Fibroblast of pulmonary artery (primary cell): ENCODE measurements at places on chromosomes 7 and 10.

GRCh38 chr10:120806081-120806480 is 45.1 kb upstream of the WDR11 start:
- DNase-seq, result no peak

DNA sequence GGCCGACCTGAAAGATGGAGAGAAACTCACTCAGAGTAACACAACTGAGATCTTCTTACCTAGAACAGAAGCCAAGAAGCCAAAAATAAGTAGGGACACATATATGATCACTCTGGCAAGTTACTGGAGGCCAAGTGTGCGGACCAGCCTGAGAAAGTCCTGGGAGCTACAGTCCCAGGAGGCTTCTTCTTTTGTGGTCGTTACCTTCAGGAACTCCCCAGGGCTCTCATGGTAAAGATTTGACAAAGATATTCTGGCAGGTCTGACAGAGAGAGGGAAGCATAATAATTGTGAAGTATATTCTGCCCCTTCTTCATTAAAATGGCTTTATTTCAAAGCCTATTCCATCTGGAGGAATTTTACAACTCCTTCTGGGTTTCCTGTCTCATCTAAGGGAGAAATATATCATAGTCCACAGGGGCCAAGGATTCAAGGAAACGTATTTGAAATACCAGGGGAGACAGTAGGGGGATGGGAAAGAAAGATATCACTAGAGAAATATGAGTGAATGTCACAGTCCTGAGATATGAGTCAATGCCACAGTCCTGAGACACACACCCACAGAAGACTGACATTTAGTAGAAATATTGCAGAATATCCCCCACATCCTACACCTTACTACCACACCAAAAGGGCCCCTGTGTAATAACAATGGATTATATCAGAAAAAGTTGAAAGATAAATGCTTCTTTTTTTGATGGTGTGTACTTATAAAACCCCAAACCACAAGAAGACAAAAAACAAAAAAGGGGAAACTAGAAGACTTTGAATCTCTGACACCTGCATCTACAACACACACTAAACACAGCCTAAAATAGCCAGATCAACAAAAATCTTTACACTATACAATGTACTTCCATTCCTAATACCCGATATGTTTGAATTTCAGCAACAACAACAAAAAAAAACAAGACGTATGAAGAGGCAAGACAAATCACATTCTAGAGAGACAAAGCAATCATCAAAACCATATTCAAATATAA is 594.2 kb upstream of the NRG3 start:
- no peak for DNase-seq

GRCh38 chr10:73950155-73950948 is 39.4 kb downstream of the PLAU start:
- DNase-seq, result no peak

DNA sequence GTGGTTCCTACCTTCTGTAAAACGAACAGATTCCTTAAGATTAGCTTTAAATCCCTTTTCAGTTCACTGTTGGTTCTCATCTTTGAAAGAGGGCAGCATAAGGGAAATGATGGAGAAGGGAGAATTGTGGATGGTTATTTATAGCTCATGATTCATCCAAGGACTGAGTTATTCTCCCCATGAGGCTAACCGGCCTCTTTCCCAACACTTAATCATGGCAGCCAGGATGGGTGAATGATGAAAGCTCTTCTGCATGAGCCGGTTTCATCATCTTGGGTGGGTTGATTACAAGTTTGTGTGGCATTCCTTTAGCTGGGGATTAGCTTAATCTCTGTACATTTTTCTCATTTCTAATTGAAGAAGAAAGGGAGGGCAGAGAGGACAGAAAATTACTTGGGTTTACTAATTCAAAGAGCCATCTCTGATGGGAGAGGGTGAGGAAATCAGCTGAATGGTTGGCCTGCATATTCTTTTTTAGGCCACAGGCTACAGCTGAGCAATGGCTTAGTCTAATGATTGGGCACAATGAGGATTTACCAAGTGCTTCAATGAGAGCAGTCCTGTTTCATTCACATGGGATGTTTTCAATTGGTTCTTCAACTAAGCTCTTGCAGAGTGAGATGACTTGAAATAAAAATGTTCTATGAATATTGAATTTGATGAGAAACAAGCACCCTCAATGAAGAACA is 250.0 kb downstream of the BMPER start:
- DNase-seq, result peak; percentile 97

- no peak for DNase-seq
Observed at GRCh38 chr10:47450442-47450841, 33.5 kb downstream of the ANXA8 start.

GRCh38 chr10:19572056-19572455 is 244.2 kb upstream of the PLXDC2 start:
- no peak for DNase-seq

GRCh38 chr10:110048781-110049180 is 41.0 kb downstream of the ADD3 start:
- no peak for DNase-seq

DNA sequence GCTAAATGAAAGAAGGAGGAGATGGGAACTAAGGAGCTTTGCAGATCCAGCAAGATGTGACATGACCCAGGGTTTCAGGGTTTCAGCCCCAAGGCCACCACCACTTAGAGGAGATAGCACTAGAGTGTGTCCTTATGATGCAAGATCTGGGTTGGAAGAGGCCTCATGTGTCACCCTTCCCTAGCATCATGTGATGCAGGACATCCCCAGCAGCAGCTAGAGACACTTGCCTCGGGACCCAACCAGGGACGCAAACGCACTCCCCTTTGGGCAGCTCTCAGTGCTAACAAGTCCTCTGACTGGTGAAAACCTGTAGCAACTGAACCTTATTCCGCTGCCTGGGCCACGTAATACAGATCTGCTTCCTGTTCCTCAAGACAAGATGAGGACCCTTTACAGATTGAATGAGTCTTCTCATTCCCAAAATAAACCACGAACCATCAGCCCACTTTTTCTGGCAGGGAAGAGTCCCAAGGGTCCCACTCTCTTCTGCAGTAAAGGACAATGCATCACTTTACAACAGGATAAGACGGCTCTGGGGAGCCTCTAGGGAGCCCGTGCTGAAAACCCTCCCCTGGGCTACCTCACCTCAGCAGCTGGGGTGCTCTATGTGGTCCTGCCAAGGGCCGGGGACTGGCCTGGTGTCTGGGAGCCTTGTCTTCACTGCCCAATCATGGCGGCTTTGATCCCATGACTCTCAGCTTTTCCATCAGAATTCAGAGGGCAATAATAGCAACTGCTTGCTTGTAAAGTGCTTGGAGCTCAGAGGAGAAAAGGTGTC is 44.8 kb upstream of the GDF10 start:
- no peak for DNase-seq

- DNase-seq, result no peak
Observed at GRCh38 chr7:72919256-72919775, 5.6 kb upstream of the POM121 start.

- DNase-seq, result no peak
Observed at GRCh38 chr10:71666639-71667386, 52.8 kb downstream of the C10orf105 start.

DNA sequence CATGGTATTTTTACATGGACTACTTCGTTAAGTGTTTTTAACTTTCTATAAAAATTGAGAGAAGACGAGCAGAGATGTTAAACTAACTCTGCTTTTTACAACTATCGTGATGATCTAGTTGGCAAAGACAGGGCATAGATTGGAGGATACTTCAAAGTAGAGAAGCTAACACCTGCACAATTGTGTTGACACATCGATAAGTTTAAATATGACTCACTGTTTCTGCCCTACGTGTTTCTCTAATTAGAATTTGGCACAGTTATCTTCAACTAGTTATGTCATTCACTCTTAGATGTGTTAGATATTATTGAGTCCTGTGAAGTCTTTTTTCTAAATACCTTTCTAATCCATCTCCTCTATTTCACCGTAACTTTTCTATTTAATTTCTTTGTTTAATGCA is 68.5 kb upstream of the FERD3L start:
- DNase-seq, result no peak

- DNase-seq, result no peak
Observed at GRCh38 chr7:128259131-128260061, 18.3 kb downstream of the LEP start.

GRCh38 chr10:24777196-24777595 is 53.5 kb upstream of the ARHGAP21 start:
- no peak for DNase-seq

GRCh38 chr10:102782673-102783551 is 39.2 kb downstream of the WBP1L start:
- DNase-seq, result peak; percentile 96

DNA sequence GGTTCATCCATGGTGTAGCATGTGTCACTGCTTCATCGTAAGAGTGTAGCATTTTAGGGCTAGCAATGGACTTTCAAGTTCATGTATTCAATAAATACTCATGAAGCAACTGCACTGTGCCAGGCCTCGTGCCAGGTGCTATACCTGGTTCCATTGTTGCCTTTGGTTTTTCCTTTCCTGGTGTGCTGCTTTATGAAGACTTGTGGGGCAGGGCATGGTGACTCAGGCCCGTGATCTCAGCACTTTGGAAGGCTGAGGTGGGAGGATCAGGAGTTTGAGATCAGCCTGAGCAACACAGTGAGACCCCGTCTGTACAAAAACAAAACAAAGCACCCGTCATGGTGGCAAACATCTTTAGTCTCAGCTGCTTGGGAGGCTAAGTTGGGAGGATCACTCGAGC is 2.2 kb upstream of the CPA4 start:
- peak; percentile 67 for DNase-seq

GRCh38 chr7:30824821-30825720 is 53.9 kb downstream of the MINDY4 start:
- DNase-seq, result no peak

DNA sequence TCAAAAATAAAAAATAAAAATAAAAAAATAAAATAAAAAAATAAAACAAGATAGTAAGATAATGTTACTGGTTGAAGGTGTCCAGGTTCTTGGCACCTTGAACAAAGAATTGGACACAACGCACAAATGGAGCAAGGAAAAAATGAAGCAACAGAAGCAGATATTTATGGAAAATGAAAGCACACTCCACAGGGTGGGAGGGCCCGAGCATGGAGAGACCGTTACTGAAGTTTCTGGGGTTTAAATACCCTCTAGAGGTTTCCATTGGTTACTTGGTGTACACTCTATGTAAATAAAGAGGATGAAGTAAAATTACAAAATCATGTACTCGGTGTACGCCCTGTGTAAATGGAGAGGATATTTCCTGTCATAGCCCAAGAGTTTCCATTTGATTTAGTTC is 15.7 kb upstream of the PFKP start:
- no peak for DNase-seq

DNA sequence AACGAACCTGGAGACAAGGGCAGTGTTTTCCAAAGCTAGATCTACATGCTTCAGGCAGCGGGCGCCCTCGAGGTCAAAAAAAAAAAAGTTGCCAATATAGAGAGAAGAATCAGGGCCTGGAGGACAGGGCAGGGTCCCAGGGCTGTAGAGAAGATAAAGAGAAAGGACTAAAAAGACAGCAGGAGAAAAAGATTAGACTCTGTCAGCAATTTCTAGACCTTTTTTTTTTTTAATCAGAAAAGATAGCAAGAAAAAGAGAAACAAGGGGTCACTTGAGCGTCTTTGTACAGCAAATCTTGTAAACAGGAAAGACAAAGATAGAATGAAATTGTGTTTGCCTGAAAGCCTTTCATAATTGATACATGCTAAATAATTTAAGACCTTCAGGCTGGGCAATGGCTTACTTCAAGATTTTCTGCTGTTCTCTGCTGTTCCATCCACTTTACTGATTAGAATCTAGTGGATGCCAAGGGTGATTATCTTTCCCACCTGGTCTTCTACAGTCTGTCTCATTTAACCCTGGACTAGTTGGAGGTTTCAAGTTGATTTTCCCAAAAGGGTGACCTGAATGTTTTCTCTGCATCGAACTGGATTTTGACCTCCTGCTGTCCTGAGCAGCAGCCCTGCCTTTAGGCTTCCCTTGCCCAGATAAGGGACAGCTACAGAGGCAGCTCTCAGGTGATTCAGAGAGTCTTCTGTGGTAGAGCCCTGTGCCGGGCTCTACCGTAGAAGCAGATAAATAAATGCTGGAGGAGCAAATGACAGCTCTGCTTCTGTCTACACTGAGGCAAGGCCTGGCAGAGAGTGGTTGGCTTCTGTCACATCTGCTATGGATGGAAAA is 5.1 kb downstream of the LMOD2 start:
- no peak for DNase-seq

DNA sequence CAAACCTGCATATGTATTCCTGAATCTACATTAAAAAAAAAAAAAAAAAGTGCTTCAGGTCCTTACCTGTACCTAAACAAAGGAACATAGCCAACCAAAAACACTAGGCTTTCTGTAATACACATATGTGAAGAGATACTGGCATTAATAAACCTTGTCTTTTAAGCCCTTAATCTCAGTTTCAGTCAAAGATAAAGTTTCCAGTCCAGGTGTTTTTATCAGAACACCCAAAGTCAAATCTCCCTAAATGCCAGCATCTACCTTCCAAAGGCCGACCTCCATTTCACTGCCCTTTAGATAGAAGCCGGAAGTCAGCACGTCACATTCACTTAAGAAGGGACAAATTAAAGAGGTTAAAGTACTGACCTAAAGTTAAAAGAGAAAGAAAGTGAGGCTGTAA is 79.8 kb upstream of the NEBL start:
- DNase-seq, result no peak

DNA sequence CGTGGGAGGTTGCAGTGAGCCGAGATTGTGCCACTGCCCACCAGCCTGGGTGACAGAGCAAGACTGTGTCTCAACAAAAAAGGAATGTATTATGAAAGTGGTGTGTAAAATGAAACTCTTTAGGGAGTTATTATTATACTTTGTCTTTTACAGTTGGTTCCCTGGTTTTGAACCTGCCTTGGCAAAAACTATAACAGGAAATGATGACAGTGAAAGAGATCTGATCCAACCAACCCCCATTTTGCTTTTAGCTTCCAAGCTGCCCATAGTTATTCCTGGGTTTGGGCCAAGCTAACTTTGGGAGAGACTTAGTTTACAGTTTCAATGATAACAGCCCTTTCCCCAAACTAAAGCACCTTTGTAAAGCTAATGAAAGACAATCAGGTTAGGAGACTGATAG is 34.1 kb upstream of the NMT2 start:
- DNase-seq, result no peak

GRCh38 chr7:129797214-129797789 is 155.5 kb downstream of the UBE2H start:
- DNase-seq, result no peak
